ENCODE measurements at places on chromosomes 5 and 9. TPM values are rescaled to one million over a fixed set of nuclear protein-coding genes. Genes with fewer than 3 reads are reported as not detected.

GRCh38 chr5:40904994-40905306 lies 4.3 kb upstream of the C7 start:
- DNase-seq: no peak

- no peak for DNase-seq
Measured at GRCh38 chr5:31415009-31415923, 116.6 kb downstream of the DROSHA start.

DNA sequence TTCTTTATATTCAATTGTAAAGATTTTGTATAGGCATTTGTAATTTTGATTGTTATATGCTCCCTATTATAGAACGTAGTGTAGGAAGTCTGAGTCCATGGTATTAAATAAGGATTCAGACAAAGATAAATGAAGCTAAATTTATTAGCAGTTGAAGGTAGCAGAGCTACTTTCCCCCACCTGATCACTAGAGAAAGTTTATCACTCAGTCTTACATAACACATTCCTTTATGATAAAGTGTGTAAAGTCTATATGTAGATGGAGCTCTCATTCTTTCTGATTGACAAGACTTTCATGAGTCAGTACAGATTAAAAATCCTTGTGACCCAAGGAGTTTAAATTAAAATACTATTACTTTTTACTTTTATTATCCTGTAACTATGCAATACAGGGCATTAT lies 2.3 kb upstream of the MIER3 start:
- DNase-seq: no peak

FCN2 gene
- not detected for total RNA-seq

ACSL6 gene
- total RNA-seq: 0.05 TPM

Measured in NCI-H460 (cell line).